PC-3 (cell line): ENCODE measurements at places on chromosomes 7 and 10. TPM values are rescaled to one million over a fixed set of nuclear protein-coding genes. Genes with fewer than 3 reads are reported as not detected.

FKBP6 gene
- total RNA-seq: not detected in 2 replicates

CAV2 gene
- 76.6 and 84.4 TPM in 2 replicates for total RNA-seq

ANKRD1 gene
- 2.8 and 3.5 TPM in 2 replicates for total RNA-seq

CYP2C18 gene
- not detected in 2 replicates for total RNA-seq

GIMAP1 gene
- total RNA-seq: not detected in 2 replicates

LRRTM3 gene
- total RNA-seq: 0.12 and 0.15 TPM in 2 replicates

ABCC2 gene
- 0.35 and 2.4 TPM in 2 replicates for total RNA-seq

RNF32 gene
- total RNA-seq: 1.7 and 2.2 TPM in 2 replicates

TMEM236 gene
- total RNA-seq: 0.04 TPM in 1 of 2 replicates, not detected in the other

IDI2 gene
- not detected in 2 replicates for total RNA-seq

DNA sequence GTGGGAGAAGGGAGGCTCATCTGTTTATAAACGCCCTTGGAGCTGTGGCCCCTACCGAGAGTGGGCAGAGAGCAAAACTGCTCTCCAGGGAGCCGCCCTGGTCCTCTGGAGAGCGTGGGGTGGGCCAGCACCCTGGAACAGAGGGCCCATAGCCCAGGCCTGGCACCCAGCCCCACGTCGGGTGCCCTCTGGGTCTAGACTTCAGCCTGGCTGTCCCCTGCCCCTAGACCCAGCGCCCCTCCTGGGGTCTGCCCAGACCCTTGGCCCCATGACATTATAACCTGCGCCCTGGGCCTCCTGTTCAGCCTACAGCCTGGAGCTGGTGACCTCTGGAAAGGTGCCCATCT lies 24.7 kb downstream of the GET4 start:
- H3K36me3 ChIP-seq: no peaks in the 10 kb centered on the region; the same call in 1 of the 2 replicates
- H3K27me3 ChIP-seq: peaks cover 4% of the 10 kb centered on the region; the same call in 1 of the 2 replicates
- H3K4me3 ChIP-seq: no peak overlapping the region
- no peak for DNase-seq

- H3K36me3 ChIP-seq: no peaks in the 10 kb centered on the region
- H3K27me3 ChIP-seq: no peaks in the 10 kb centered on the region
- H3K4me1 ChIP-seq: no peaks in the 10 kb centered on the region
Observed at GRCh38 chr10:12902851-12903358, 98.6 kb downstream of the CCDC3 start.

GRCh38 chr7:44461387-44461786 lies 29.1 kb downstream of the NUDCD3 start:
- peak; percentile 43 for DNase-seq
- H3K4me3 ChIP-seq: no peak overlapping the region
- peaks cover 12% of the 10 kb centered on the region; the same call in 1 of the 2 replicates for H3K36me3 ChIP-seq
- H3K27me3 ChIP-seq: no peaks in the 10 kb centered on the region
- peak overlapping the region; percentile 37 for H3K27ac ChIP-seq

DNA sequence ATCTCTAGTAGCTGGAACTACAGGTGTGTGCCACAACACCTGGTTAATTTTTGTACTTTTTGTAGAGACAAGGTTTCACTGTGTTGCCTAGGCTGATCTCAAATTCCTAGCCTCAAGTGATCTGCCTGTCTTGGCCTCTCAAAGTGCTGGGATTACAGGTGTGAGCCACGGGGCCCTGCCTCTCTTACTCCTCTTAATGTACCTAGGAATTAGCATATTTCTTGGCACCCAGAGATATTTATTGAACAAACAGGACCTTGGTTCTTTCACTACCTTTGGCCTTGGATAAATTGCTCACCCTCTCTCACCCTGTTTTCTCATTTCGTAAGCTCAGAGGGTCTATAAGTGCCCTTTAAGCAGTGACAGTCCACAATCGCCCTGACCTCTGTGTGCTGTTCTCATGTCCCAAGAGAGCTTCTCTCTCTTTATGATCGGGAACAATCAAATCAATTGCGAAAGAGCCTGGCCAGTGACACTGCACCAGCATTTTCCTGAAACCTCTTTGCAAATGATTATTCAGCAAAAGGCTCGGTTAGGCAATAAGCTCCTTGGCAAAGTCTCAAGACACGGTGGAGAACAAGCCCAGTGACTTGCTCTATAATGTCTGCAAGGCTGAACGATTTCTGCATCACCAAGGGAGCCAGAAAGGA lies 117.7 kb downstream of the APBB1IP start:
- no peak overlapping the region for H3K27ac ChIP-seq
- no peaks in the 10 kb centered on the region for H3K36me3 ChIP-seq
- no peaks in the 10 kb centered on the region for H3K4me1 ChIP-seq

- H3K27ac ChIP-seq: no peak overlapping the region
- no peaks in the 10 kb centered on the region for H3K27me3 ChIP-seq
- DNase-seq: no peak
- no peak overlapping the region for H3K4me3 ChIP-seq
- H3K36me3 ChIP-seq: no peaks in the 10 kb centered on the region
- H3K4me1 ChIP-seq: peaks cover 39% of the 10 kb centered on the region
Observed at GRCh38 chr7:36275735-36276284, 113.9 kb upstream of the ANLN start.

GRCh38 chr10:19930936-19931893 lies 115.0 kb downstream of the PLXDC2 start:
- H3K27me3 ChIP-seq: no peaks in the 10 kb centered on the region
- H3K4me3 ChIP-seq: no peak overlapping the region
- no peaks in the 10 kb centered on the region for H3K36me3 ChIP-seq
- DNase-seq: peak; percentile 20
- no peaks in the 10 kb centered on the region for H3K4me1 ChIP-seq
- no peak overlapping the region for H3K27ac ChIP-seq

DNA sequence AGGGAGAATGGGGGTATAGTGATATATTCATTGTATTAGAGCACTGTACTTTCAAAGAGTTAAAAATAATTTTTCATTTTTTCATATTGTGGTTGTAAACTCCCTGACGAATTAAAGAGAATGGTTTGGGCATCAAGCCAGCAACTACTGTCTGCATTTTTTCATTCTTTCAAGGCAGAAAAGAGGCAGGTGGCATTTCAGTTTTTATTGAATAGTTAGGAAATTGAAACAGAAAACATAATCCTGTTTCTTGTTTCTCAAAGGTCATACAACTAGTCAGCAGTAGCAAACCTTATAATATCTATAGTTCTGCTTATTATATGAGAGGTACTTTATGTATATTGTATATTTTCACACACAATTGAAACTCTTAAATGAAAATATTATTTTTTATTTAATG lies 303.9 kb upstream of the KCND2 start:
- no peak for DNase-seq
- H3K4me3 ChIP-seq: no peak overlapping the region
- H3K4me1 ChIP-seq: peaks cover 13% of the 10 kb centered on the region
- H3K36me3 ChIP-seq: no peaks in the 10 kb centered on the region
- H3K27me3 ChIP-seq: no peaks in the 10 kb centered on the region
- H3K27ac ChIP-seq: no peak overlapping the region

GRCh38 chr7:8702807-8703206 lies 269.4 kb downstream of the NXPH1 start:
- no peaks in the 10 kb centered on the region for H3K27me3 ChIP-seq
- H3K4me1 ChIP-seq: no peaks in the 10 kb centered on the region
- no peak overlapping the region for H3K4me3 ChIP-seq
- no peaks in the 10 kb centered on the region for H3K36me3 ChIP-seq
- no peak for DNase-seq
- H3K27ac ChIP-seq: no peak overlapping the region

GRCh38 chr10:119537953-119538630 lies 4.4 kb downstream of the RGS10 start:
- H3K4me1 ChIP-seq: peaks cover 28% of the 10 kb centered on the region
- no peak overlapping the region for H3K4me3 ChIP-seq
- no peaks in the 10 kb centered on the region for H3K27me3 ChIP-seq
- H3K27ac ChIP-seq: peak overlapping the region; percentile 58

GRCh38 chr10:86943316-86944030 lies 13.9 kb downstream of the MMRN2 start:
- no peak overlapping the region for H3K27ac ChIP-seq
- H3K27me3 ChIP-seq: no peaks in the 10 kb centered on the region
- no peak for DNase-seq

GRCh38 chr7:128738570-128739047 lies 550 bp upstream of the CALU start:
- peaks cover 6% of the 10 kb centered on the region for H3K36me3 ChIP-seq
- H3K4me1 ChIP-seq: peaks cover 49% of the 10 kb centered on the region
- H3K27me3 ChIP-seq: no peaks in the 10 kb centered on the region
- no peak for DNase-seq

DNA sequence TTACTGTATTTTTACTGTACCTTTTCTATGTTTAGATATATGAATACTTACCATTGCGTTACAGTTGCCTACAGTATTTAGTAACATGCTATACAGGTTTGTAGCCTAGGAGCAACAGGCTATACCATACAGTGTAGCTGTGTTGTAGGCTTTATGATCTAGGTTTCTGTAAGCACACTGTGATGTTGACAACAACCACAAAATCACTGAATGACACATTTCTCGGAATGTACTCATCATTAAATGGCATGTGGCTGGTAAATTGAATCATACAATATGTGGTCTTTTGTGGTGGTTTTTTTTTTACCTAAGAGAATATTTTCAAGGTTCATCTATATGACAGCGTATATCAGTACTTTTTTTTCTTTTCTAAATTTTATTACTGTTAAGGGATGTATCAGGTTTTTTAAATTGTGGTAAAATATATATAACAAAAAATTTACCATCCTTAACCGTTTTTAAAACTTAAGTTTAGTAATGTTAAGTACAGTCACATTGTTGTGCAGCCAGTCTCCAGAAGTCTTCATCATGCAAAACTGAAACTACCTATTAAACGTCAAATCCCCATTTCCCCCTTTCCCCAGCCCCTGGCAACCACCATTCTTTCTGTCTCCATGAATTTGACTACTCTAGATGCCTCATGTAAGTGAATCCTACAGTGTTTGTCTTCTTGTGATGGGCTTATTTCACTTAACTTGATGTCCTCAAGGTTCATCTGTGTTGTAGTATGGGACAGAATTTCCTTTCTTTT lies 21.5 kb downstream of the BTAF1 start:
- no peaks in the 10 kb centered on the region for H3K27me3 ChIP-seq
- no peak overlapping the region for H3K4me3 ChIP-seq
- peaks cover 7% of the 10 kb centered on the region; the same call in 1 of the 2 replicates for H3K4me1 ChIP-seq
- H3K36me3 ChIP-seq: peaks cover 11% of the 10 kb centered on the region
- no peak overlapping the region for H3K27ac ChIP-seq
- peak; percentile 73 for DNase-seq

DNA sequence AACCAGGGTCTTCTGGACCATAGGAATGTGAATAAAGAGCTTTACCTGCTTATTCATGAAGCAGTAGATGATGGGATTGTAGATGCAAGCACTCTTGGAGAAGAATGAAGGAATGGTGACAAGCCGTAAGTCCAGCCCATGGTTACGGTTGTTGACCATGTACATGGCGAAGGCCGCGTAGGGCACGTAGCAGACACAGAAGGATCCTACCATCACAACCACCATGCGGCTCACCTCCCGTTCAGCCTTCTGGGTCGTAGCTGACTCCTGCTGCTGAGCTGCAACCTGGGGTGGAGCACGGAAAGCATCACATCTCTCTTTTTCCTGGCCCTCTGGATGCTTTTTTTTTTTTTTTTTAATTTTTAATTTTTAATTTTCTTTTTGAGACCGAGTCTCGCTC lies 2.0 kb downstream of the OPN1SW start:
- H3K27ac ChIP-seq: no peak overlapping the region
- H3K4me1 ChIP-seq: no peaks in the 10 kb centered on the region
- peaks cover 32% of the 10 kb centered on the region for H3K36me3 ChIP-seq
- no peak for DNase-seq

- no peak overlapping the region for H3K27ac ChIP-seq
- H3K4me1 ChIP-seq: peaks cover 9% of the 10 kb centered on the region
- no peaks in the 10 kb centered on the region for H3K27me3 ChIP-seq
- no peaks in the 10 kb centered on the region; the same call in 1 of the 2 replicates for H3K36me3 ChIP-seq
- no peak overlapping the region for H3K4me3 ChIP-seq
Observed at GRCh38 chr10:108249940-108250339, 1085.4 kb upstream of the SORCS1 start.

DNA sequence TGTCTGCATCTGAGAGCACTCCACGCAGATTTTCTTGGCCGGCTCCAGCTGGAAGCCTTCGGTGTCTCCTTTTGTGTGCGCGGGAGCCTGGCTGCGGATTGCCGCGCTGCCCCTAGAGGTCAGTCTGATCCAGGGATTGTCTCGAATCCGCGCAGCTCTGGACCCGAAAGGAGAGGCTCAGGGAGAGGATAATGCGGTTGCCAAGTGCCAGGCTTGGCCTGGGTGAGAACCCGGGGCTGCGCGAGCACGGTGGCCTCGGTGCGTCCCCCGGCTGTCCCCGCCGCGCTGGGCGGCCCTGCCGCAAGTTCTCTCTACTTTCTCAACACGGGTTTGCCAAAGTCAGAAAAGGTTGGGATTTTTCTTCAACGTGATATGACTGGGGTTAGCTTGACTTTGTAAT lies 140.9 kb downstream of the ADCYAP1R1 start:
- peak; percentile 73 for DNase-seq
- no peak overlapping the region for H3K27ac ChIP-seq
- peaks cover 53% of the 10 kb centered on the region for H3K27me3 ChIP-seq
- no peak overlapping the region for H3K4me3 ChIP-seq
- H3K4me1 ChIP-seq: no peaks in the 10 kb centered on the region
- H3K36me3 ChIP-seq: no peaks in the 10 kb centered on the region

DNA sequence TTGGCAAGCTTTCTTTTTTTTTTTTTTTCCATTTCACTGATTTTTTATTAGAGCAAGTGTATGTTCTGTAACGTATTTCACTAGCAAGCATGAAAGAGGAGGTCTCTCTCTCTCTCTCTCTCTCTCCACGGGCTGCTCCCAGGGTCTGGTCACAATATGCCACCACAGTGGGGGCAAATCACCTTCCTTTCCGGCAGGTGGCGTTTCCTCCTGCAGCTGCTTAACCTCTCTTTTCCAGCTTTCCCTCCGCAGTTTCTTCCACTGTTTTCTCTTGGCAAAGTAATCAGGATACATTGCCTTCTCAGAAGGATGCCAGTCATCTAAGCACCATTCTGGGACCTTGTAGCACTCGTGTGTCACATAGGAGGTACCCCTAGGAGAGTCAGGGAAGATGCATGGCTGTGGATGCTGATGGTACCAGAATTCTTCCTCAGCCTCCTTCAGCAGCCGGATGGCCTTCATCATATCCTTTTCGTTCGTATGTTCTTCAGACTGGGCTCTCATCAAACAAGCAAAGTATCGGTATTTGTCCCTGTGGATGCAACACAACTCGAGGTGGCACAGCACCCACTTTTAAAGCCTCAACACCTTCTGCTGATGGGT lies 197.3 kb upstream of the PODXL start:
- no peaks in the 10 kb centered on the region for H3K4me1 ChIP-seq
- DNase-seq: peak; percentile 51
- peaks cover 50% of the 10 kb centered on the region for H3K27me3 ChIP-seq
- H3K36me3 ChIP-seq: no peaks in the 10 kb centered on the region
- H3K27ac ChIP-seq: no peak overlapping the region
- no peak overlapping the region for H3K4me3 ChIP-seq

- no peak for DNase-seq
- H3K4me3 ChIP-seq: no peak overlapping the region
- no peaks in the 10 kb centered on the region for H3K36me3 ChIP-seq
- H3K27ac ChIP-seq: no peak overlapping the region
Observed at GRCh38 chr7:71548746-71549145, 416.8 kb downstream of the GALNT17 start.

- H3K4me3 ChIP-seq: no peak overlapping the region; the same call in 1 of the 2 replicates
- no peaks in the 10 kb centered on the region for H3K36me3 ChIP-seq
- H3K4me1 ChIP-seq: peaks cover 14% of the 10 kb centered on the region
- DNase-seq: no peak
- no peak overlapping the region for H3K27ac ChIP-seq
Observed at GRCh38 chr7:2511769-2512168, 7.8 kb upstream of the LFNG start.
